ENCODE measurements at places on chromosomes 13 and 19.

GRCh38 chr13:65725006-65725405, 1505.1 kb downstream of the PCDH9 start:
- DNase-seq, result no peak

DNA sequence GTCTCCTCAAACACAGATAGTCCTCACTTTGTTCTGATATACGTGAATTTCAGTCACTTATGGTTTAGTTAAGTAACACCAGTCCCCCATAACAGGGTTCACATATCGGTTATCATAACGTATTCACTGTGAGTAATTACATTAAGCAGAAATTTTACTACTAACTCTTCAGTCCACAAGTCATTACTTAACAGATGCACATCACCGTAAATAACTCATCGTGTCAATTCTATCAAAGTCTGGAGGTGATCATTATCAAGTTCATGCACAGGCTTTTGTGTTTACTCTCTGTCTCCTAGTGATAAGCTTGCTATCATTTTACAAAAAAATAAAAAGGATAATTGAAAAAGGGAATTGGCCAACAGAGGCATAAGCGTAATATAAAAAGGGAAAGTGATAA, 287.4 kb upstream of the ATXN8OS start:
- DNase-seq, result no peak

GRCh38 chr13:49536144-49536873, 40.6 kb downstream of the PHF11 start:
- no peak for DNase-seq

- peak; percentile 53 for DNase-seq
Observed at GRCh38 chr19:16078759-16079707, 2.7 kb downstream of the TPM4 start.

- DNase-seq, result no peak
Observed at GRCh38 chr13:36207672-36208071, 6.7 kb downstream of the SOHLH2 start.

DNA sequence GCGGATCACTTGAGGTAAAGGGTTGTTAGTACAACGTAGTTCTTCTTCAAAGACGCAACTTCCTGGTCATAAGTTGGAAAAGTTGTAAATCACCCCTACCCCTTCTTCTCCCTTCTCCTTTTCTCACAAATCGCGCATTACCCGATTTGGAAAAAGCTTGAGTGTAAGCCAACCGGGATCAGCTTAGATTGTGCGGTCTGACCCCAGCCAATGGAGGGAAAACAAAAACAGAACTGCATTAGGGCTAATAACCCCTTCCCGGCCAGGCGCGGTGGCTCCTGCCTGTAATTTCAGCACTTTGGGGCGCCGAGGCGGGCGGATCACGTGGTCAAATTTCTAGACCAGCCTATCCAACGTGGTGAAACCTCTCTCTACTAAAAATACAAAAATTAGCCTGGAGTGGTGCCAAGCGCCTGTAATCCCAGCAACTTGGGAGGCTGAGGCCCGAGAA, 806 bp downstream of the ZNF90 start:
- no peak for DNase-seq

DNA sequence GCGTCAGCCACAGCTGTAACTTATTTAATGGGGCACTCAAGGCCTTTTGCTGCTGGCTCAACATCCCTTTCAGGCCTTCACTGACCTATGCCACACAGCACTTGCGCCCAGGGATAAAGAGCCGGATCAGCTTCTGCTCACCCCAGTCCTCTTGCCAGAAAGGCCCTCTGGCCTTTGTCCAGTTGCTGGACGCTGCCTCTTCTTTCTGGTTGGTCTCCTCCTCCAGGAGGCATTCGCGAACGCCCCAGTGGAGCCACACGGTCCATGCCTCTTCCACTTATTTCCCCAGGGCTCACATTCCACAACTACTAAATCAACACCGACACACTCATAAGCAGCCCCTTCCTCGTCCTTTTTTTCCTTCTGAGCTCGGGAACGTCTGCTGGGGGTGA, 3.7 kb upstream of the ZNF329 start:
- DNase-seq, result no peak

- DNase-seq, result no peak
Observed at GRCh38 chr13:39930060-39930459, 274.6 kb downstream of the COG6 start.

GRCh38 chr19:35268536-35269437, at the start of gene USF2:
Gene USF2, plus strand, starts transcription at chr19:35268962. Its CDS starts 140 bp downstream, at chr19:35269102.
- peak; percentile 53 for DNase-seq

DNA sequence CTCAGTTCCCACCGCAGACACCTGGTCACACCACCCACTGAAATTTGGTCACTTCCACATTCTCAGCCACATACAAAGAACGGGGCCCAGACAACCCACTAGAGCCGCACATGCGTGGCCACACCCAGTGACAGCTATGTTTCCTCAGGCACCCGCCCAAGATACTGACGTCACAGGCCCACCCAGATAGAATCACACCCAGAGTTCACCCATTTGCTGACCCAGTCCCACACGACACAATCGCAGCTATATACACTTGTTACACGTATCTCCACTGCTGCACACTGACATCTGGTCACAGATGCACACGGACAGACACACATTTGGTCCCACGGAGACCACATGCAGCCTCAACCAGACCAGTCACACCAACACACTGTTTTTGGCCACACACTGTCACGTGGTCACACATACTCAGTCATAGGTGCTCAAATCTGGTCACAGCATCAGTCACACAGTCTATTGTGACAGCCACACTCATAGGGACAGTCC, 2.9 kb downstream of the NUMBL start:
- DNase-seq, result no peak

GRCh38 chr19:21022996-21023395, 2.5 kb downstream of the ZNF430 start:
- DNase-seq, result no peak

DNA sequence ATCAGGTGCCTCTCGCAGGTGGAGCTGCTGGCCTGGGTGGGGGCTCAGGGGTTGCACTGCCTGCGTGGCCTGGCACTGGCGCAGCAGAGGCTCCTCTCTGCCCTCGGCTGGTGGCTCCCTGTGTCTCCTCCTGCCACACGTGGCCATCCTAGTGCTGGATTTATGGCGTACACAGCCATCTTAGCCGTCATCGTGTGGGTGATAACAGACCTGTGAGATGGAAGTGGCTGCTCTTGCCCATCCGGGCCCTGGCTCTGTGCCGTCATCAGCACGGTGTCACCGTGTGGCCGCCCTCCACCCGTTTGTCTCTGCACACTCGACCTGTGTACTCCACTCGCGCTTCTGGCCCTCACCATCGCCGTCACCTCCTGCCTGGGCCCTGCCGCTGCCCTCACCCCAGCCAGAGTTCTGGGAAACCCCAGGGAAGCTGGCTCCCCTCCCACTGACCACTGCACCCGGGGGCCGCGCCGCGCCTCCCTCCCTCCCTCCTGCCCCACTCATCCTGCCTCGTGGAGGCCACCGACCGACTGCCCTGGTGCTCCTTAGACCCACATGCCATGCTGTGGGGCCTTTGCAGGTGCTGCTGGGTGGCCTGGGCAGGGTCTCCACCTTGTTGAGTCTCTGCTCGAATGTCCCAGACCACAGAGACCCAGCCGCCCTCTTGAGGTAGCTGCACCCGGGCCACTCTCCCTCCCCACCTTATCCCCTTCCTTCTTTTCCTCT, 29.5 kb downstream of the TMEM255B start:
- no peak for DNase-seq

GRCh38 chr13:20342311-20342710, 110.2 kb upstream of the GJB6 start:
- no peak for DNase-seq

- DNase-seq, result no peak
Observed at GRCh38 chr13:61136093-61136492, 279.6 kb downstream of the PCDH20 start.

- DNase-seq, result no peak
Observed at GRCh38 chr13:52950436-52950956, 78.1 kb upstream of the OLFM4 start.

DNA sequence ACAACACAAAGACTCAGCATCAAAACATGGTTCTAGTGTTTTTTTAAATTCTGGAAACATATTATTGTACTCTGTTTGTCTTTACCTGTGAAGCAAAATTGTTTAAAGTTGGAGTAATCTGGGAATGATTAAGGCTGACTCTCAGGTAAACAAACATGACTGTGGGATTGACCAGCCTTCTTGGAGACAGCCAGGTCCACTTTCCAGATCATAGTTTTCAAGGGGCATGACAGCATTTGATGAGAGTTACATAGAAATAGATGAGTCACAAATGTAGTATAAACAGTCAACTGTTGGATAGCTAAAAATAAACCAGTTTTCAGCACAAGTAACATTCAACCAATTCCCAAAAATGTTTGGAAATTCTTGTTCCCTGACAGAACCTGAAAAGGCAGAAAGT, 1680.9 kb downstream of the OLFM4 start:
- DNase-seq, result no peak

DNA sequence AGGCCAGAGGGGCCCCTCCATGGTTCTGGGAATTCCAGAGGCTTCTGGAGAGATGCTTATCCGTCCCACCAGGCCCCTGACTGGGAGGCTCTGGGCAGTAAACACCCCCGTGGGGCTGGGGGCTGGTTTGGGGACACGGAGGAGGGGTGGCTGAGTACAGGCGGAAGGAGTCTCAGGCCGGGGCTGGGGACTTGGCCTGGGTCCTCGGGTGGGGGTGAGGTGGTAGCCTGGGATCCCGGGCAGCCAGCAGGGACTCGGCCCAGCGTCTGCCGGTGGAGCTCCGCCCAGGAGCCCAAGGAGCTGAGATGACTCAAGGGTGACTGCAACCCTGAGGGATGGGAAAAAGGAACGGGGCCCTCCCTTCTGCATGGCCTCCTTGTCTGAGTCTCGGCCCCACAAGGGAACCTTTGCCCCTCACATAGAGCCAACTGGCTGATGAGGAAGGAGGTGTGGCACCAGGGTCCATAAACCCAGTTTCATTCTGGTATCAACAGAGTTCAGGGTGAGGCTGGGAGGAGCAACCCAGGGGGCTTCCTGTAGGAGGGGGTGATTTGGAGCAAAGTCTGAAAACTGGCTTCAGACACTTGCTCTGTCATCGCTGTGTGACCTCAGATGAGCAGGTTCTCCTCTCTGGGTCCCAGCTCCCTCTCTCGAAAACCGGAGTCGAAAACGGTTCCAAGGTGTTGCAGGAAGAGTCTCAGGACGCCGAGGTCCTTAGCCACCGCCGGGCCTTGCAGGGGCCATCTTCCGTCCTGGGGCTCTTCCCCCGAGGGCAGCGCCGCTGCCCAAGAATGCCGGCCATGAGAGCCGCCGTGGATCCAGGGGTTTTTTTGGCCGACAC, 809 bp downstream of the MISP start:
- DNase-seq, result no peak

- DNase-seq, result no peak
Observed at GRCh38 chr19:54451331-54451871, 2.4 kb downstream of the LENG8 start.

DNA sequence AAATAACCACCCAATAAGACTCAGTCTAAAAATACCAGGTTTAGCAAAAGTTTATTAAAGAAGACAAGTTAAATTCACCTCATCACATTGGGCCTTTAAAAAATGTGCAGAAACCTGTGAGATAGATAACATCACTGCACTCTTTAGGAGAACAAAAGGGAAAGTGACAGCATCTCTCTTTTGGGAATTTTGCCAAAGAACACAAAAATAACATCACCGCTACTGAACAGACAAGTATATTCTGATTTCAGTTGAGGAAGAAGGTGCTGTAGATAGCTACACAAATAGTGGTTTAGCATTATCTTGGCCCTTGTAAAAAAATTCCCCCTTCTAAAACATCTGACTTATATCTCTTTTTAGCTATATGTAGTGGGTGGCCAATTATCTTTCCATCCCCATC, 244.7 kb downstream of the VWA8 start:
- no peak for DNase-seq

DNA sequence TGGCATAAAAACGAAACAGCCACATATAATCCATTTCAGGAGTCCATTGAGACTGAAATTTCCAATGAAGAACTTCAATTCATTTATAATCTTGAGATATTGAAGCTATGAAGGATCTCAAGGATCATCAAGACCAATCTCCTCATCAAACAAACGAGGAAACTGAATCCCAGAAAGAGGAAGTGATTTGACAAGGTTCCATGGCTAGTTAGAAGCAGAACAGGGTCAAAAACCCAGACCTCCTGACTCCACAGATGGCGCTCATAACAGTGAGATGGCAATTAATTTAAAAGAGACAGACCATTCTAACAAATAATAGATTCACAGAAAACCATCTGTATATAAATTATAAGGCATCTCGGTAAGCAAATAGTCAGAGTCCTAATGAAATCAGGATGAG, 229.7 kb downstream of the KCTD12 start:
- DNase-seq, result no peak

GRCh38 chr19:6476155-6476895, 5.3 kb downstream of the DENND1C start:
- DNase-seq, result peak; percentile 42

DNA sequence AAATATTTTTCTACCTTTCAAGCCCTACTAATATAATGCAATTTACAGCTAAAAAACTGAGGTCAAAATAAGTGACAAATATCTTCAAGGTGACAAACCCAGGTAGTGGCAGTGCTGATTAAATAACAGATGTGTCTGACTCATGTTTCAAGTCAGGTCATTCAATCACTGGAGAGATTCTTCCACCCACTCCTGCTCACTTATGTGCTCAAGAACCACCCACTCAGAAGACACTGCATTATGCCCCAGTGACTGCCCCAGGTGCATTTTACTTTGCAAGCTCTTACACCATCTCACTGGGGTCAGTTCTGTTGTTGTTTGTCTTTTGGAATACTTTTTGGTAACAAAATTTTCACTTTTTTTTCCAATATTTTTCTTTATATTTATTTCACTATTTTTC, 2.2 kb downstream of the ZNF100 start:
- no peak for DNase-seq

- DNase-seq, result no peak
Observed at GRCh38 chr13:86710896-86711295, 911.7 kb upstream of the SLITRK6 start.

DNA sequence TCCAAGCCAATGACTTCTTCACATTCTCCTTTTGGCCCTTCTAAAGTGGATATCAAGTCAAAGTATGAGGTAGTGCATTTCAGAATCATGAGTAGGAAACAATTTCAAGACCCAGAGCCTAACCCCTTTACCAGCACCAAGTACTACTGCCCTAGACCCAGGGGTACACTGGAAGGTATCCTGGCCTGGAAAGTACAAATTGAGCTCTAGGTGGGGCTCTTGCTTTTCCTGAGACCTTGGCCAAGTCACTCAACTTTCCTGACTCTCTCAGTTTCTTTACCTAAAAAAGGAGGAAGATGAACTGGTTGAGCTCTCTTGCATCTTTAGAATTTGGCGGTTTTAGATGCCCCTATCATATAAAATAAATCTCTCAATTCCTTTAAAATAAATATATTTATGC, 204.7 kb downstream of the FGF14 start:
- no peak for DNase-seq
